GM04503 (cell line): ENCODE measurements at places on chromosomes 16 and 17.

GRCh38 chr17:77441940-77442339 lies 301.2 kb downstream of the SEC14L1 start:
- DNase-seq = no peak

GRCh38 chr17:35467824-35468223 lies 19.3 kb upstream of the SLFN13 start:
- DNase-seq = no peak

DNA sequence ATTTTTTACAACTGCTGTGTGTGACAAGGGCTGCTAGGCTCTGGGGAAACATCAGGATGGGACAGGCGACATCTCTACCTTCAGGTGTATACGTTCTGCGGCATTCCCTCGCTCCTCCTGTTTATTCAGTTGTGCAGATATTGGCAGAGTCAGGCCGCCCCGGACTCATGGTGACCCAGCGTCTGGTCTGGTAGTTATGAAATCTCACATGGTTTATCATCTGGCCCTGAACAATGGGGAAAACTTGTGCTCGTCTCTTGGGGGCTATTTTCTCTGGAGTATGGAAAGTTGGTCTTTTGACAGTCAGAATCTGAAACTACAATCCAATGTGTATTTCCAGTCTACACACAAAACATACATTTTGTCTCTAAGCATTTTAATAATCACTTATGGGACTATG lies 3.3 kb downstream of the MARCHF10 start:
- no peak for DNase-seq

- DNase-seq = no peak
These were observed 167.1 kb downstream of the HAPSTR1 start for GRCh38 chr16:9258423-9259051.

GRCh38 chr16:67445441-67445912 lies 14.6 kb downstream of the HSD11B2 start:
- DNase-seq = no peak

DNA sequence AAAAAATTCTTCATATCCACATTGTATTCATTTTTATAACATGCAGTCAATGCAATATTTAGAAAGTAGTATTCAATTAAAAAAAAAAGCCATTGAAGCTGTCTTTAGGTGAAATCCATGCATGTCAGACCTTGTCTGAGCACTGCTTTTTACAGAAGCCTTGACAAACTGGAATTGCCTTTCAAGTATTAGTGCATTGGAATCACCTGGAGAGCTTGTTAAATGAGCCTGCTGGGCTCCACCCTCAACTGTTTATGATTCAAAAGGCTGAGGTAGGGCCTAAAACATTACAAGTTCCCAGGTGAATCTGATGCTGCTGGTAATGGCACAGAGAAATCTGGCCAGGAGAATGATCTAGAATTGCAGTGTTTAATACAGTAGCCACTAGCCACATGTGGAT lies 85.8 kb downstream of the HIC1 start:
- no peak for DNase-seq

DNA sequence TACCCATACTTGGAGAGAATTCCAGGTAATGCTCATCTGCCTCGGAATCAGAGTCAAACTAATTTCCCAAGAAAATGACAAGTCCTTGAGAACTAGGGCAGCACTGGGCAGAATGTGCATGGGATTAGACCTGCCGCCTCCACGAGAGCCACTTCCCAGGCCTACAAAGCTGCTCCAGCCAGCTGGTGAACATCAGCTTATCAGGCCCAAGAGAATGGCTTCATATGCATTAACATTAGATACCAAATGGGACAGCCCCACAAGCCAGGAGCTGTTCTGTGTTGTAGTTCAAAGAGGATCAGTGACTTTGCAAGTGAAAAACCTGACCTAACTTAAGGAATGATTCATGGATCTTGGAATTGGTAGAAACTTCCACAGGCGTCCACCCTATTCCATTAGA lies 203.3 kb downstream of the CYLD start:
- DNase-seq = no peak

GRCh38 chr16:17229766-17230165 lies 241.0 kb downstream of the XYLT1 start:
- DNase-seq = no peak

GRCh38 chr17:50518384-50519023 lies 10.3 kb downstream of the MYCBPAP start:
- no peak for DNase-seq
